ENCODE measurements at places on chromosomes 12 and 14.

DNA sequence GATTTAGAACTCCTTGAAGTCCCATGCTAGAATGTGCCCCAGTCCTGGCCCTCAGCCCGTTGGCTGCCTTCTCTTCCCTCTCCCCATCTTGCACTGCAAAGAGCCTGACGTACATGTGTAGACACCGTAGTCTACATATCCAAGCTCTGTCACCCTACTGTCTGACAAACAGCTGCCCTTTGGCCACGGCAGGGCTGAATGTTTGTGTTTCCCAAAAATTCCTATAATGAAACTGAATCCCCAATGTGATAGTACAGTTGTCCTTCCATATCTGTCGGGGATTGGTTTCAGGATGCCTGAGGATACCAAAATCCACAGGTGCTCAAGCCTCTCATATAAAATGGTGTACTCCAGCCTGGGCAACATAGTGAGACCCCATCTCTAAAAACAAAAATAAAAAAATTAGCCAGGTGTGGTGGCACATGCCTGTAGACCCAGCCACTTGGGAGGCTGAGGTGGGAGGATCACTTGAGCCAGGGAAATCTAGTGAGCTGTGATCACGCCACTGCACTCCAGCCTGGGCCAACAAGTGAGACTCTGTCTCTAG, 12.3 kb upstream of the TFCP2 start:
- DNase-seq, result no peak

DNA sequence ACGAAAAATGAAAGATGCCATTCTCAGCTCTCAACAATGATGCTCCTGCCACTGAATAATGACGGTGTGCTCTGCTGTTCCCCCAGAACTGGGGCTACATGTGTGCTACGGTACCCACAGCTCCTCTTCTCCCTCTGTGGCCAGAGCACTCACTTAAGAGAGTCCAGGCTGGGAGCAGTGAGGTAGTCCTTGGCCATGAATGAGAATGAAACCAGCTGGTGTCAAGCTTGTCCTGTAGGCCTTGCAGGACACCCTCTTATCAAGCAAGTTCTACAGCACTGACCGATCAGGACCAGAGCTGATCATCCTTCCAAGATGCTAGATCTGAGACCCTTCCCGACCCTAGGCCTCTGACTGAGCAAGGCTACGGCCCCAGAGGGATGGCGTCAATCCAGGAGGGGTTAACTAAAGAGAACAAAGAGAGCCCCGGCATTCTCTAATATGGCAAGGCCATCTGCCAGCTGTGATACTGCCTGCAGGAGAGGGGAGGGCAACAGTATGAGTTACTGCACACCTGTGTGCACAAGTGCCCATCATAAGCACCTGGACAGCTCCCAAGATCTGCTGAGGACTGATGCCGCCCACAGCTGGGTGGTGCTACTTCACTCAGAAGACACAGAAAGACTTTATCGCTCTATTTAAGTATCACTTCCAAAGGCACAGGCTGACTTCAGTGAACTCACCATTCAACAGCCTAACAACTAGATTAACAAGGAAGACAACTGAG, 30.5 kb downstream of the APPL2 start:
- DNase-seq, result no peak

- no peak for DNase-seq
These were observed 218.9 kb downstream of the ITPR2 start for GRCh38 chr12:26614011-26614616.

DNA sequence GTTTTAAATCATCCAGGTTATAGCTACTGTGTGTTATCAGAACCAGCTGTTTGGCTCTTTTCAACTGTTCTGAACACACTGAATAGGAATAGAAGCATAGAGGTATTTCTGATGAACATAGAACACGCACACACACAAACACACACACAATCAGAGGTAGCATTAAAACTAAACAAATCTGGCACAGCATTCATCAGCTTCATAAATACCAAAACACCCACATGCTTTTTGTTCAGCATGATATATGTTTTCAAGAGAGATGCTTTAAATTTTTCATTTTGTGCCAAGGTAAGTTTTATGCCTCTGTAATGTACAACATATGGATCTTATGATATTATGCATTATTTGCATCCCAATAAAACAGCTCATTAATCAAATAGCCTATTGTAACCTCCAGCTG, 208.6 kb downstream of the GALC start:
- DNase-seq, result no peak

DNA sequence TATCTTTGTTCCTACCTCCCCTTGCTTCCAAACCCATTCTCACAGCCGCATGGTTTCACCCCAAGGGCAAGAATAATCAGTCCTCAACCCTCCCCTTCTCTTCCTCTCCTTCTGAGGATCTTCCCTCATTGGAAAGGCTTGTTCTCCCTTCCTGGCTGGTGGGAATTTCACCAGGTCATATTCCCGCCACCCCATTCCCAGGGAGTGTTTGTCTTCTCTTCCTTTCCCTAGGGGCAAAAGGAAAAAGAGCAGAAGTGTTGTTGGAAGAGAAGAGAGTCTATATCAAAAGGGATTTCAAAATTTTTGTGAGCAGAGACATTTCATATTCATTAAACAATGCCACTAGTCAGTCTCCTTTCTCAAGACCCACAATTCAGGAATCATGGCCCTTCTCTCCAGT, 176.9 kb downstream of the ANO2 start:
- no peak for DNase-seq

DNA sequence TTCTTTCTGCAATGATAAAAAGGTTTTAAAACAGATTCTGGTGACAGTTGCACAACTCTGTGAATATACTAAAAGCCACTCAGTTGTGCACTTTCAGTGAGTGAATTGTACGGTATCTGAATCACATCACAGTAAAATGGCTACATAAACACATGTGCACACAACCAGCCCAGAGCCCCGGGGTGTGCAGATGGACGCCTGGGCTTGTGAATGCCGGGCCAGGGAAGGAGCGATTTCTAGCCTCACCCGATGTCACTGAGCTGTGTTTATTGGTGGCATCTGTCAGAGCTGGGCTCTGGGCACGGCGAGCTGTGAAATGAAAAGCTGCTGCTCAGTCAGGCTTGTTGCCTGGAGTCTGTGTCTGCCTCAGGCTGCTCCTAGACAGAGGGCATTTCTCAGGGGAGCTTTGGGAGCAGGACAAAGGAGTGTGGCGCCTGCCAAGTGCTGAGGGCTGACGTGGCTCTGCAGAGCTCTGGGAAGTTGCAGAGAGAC, 25.9 kb downstream of the RHOF start:
- no peak for DNase-seq

- DNase-seq, result no peak
These were observed 29.1 kb downstream of the CCDC88C start for GRCh38 chr14:91388551-91388975.

All from stimulated activated CD4-positive, alpha-beta T cell treated with anti-CD3 and anti-CD28 coated beads, Interleukin-1b, Interleukin-23, amount 100 ng/mL, for 1 hour (primary cell).